ENCODE measurements at places on chromosomes 16 and 17. TPM values are rescaled to one million over a fixed set of nuclear protein-coding genes. Genes with fewer than 3 reads are reported as not detected.

The EME1 gene
- total RNA-seq: 9.2 TPM

GRCh38 chr17:8159032-8159400 is 3.7 kb downstream of the VAMP2 start:
- no peak for DNase-seq

DNA sequence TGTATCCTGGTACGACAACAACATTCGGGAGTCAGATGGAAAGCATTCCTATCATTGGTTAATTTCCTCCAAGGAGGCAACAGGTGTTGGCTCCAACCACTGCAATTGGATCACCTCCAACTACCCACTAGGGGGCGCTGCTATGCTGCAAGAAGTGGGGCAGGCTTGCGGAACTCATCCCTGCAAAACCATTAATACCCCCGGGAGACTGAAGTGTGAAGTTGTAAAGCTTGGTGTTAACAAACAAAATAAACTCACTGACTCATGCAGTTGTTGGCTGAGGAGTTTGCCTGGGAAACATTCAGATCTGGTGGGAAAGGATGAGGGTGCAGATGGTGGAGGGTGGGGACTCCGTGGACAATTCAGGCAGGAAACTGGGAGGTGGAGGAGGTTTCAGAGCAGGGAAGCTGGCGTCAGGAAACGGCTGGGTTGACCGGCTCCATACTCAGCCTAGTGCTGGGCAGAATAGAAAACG is 84.9 kb downstream of the HS3ST2 start:
- peak; percentile 77 for DNase-seq

DNA sequence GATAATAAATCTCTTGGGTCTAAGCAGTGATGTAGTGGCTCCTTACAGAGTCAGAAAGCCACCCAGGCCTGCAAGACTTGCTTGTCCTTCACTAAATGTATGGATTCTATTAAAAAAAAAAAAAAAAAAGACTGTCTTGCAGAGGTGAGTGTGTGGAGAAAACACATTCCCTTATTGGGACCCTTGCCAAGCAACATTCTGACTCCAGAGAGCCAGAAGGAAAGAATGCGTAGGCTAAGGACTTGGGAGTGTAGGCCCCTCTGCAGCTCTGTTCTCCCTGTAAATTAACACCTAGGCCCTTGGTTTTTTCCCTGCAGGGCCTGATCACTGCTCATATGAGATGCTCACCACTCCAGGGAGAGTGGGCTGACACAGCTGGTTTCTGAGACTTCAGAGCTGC is 17.8 kb downstream of the SCPEP1 start:
- no peak for DNase-seq

Data from Daoy (cell line).